A673 (cell line): ENCODE measurements at places on chromosomes 6 and 20. TPM values are rescaled to one million over a fixed set of nuclear protein-coding genes. Genes with fewer than 3 reads are reported as not detected.

DNA sequence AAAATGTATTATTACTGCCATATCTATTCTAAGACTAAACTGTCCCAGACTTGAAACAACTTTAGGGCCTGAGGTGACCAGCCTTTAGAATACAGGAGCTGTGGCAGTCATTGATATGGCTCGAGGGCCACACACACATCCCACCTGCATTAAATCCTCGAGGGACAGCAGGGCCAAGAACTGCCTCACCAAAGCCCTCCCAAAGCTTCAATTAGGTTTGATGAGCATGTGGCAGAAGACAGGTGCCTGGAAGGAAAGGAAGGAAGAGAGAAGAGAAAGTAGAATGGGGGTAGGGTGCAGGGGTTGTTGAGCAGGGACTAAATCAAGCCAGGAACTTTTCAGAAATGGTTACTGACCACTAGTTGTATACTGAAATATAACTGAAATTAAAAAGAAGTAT lies 115.0 kb downstream of the PDSS2 start:
- no peak for DNase-seq

Gene CLPSL2
- total RNA-seq: not detected in 2 replicates

- no peak for DNase-seq
These were observed 381.0 kb upstream of the ARID1B start for GRCh38 chr6:156396068-156396771.

- DNase-seq: peak; percentile 82
These were observed at the start of gene PROCR for GRCh38 chr20:35171753-35172433. Gene PROCR, plus strand, starts transcription at chr20:35172072. Its CDS starts 83 bp downstream, at chr20:35172155.

- DNase-seq: no peak
These were observed 30.0 kb upstream of the BAG2 start for GRCh38 chr6:57142178-57142525.

Gene HAO1
- total RNA-seq: not detected in 2 replicates

- DNase-seq: no peak
These were observed 19.7 kb upstream of the TAGAP start for GRCh38 chr6:159064477-159064876.

DNA sequence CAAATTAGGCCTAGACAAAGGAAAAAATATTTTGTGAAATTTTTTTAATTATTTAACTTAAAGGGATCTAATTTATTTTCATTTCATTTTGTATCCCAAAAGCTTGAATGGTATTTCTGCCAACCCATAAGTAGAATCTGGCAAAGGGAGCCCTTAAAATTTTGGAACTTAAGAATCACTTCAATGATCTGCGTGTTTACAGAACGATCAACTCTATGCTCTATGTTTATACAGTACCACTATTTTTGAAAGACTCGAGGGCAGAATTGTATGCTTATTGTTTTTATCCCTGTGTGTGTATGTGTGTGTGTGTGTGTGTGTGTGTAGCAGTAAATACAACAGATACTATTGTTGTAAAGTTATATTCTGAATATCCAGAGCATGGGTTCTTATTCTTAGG lies 39.2 kb downstream of the METTL24 start:
- no peak for DNase-seq

DNA sequence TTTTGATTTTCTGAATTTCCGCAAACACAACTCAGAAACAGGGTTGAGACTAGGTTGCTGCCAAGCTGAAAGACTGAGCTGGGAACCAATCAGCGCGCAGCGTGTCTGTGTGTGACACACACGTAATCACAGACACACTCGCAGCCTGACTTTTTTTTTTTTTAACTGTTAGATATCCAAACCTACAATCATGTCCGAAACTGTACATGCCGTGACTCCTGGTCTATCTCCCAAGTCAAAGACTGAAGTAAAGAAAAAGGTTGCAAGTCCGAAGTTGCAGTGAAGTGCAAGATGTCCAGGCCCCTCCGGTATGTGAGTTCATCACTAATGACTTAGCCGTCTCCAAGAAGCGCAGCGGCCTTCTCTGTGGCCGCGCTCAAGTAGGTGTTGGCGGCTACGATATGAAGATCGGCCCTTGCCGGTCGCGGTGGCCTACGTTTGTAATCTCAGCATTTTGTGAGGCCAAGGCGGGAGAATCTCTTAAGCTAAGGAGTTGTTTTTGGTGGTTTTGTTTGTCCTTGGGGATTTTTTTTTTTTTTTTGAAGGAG lies 108.2 kb downstream of the HFE start:
- peak; percentile 90 for DNase-seq
